ENCODE measurements at places on chromosomes 3 and 15.

- no peak for DNase-seq
Measured at GRCh38 chr3:178658694-178659325, 122.6 kb downstream of the KCNMB2 start.

GRCh38 chr3:60263191-60263590 lies 988.1 kb downstream of the FHIT start:
- no peak for DNase-seq

DNA sequence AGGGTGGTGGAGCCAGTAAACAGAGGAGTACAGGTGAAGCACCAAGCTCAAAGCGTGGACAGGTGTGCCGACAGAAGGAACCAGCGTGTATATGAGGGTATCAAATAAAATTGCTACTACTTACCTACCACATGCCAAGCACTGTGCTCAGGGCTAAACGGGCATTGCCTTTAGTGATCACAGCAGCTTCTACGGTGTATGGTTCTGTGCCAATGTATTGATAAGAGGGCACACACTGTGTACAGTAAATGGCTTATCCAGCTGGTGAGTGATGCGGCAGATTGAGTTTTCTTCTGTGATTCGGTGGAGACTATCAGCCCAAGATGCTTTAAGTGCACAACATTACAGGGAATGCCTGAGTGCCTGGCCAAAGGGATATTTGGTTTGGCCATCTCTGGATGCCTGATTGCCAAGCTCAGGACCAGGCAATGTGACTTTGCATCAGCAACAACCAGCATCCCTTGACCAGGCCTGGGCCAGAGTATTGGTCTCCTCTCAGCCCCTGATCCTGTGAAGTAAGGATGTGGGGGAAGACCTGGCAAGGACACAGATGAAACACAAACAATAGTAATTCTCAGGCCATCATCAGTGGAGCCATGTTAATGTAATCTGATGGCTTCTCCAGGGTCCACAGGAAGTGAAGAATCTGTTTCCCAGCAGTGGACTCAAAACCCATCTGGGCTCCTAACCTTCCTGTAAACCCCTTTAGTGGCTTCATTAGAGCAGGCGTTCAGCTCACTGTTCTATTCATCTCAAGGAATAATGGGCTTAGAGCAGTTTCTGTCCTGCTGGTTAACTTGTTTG lies 14.1 kb downstream of the STARD5 start:
- DNase-seq, result no peak

GRCh38 chr15:93223803-93224202 lies 134.8 kb upstream of the RGMA start:
- DNase-seq, result no peak

DNA sequence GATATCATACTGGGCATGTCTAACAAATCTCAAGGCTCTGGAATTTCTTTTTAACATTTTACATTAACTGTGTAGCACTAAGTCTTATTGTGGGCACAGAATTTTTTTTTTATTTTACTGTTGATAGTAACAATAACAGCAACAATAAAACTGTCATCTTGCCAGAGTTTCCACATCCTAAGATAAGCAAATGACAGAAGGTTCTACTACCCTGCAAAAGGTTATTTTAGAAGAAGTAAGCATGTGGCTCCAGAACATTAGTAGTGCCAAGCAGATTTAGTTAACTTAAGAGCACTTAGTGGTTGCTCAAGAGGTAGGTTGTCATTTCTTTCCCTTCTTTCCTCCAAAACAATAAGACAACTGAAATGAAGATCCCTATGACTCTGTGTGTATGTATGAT lies 743.0 kb upstream of the CBLB start:
- no peak for DNase-seq

DNA sequence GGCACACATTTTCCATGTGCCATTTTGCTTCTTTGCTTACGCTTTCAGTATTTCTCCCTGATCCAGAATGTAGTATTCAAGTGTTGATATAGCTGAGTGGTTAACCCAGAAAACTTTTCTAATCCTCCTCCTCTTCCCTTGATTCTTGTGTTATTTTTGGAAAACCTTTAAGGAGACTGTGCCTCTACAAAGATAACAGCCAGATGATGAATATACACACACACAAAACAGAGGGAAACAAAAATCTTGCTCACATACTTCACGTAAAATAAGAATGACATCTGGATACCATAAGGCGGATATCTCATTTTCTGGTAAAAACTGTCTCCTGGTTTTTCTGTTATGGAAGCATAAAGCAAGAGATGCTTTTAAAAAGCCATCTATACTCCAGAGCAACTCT lies 295.8 kb upstream of the THBS1 start:
- no peak for DNase-seq

- DNase-seq, result peak; percentile 83
Measured at GRCh38 chr15:40274350-40275274, 8.3 kb downstream of the ANKRD63 start.

GRCh38 chr15:52361975-52362494 lies 66.4 kb upstream of the MYO5C start:
- DNase-seq, result no peak

All from coronary artery (tissue), 2 donors.